ENCODE measurements at places on chromosomes 6 and 20.

GRCh38 chr6:121965739-121966138, 433.7 kb upstream of the HSF2 start:
- no peak for DNase-seq

GRCh38 chr6:47310131-47310480, 401 bp upstream of the TNFRSF21 start:
- DNase-seq, result no peak

DNA sequence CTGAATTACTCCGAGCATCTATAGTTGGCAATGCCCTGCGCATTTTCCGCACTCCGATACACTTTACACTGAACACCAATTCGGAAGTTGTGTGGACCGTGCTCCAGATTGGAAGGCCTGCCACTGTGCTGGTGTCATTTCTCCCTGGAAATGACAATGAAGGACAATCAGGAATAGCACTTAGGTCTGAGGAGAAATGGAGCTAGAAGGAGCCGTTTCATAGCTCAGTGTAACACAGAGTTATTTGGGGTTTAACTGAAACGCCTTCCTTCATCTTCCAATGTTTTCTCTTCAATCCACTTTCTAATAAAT, 501 bp upstream of the PLA2G7 start:
- DNase-seq, result no peak

GRCh38 chr6:147621263-147621662, 112.8 kb downstream of the SAMD5 start:
- no peak for DNase-seq

GRCh38 chr6:39610221-39610620, 115.0 kb downstream of the KIF6 start:
- no peak for DNase-seq

DNA sequence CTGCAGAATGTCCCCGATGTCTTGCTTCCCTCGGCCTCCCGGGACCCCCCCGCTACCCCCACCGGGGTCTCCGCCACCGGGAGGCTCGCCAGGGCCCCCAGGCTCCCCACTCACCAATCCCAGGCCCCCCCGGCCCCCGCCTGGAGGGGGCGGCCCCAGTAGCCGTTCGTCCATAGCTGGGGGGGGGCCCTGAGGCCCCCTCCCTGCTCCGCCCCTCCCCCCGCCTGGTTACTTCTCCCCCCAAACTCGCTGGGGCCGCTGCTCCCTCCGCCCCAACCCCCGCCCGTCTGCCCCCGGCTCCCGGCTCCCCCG, 304 bp downstream of the PBX2 start:
- no peak for DNase-seq

DNA sequence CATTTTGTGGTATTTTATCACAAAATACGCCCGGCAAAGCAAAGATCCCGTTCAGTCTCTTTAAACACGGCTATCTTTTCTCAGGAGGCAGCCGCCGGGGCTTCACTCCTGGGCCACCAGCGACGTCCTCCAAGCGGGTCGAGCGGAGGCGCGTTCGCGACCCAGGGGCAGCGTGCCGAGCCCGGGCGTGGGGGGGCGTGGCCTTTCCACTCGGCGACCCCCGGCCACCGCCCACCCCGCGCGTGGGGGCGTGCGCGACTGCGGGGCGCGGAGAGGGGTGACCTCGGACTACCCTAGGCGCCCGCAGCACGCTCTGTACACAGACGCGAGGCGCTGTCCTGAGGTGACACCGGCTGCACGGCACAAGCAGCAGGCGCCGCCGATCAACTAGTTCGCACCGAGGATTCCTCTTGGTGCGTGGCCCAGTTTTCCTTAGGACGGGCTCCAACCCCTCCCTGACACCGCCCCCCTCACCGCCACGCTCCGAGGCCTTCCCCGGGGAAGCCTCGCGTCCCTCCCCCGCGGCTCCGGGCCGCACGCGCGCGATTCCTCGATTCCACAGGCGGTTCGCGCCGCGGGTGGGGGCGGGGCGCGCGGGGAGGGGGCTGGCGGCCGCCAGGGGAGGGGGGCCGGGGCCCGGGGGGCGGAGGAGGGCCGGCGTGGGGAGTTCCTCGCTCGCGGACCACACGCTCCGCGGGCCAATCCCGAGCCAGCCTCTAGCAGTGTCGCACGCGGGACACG, 1.1 kb upstream of the JARID2 start:
- DNase-seq, result no peak

GRCh38 chr6:166026586-166027126, 141.0 kb downstream of the TBXT start:
- no peak for DNase-seq

GRCh38 chr6:7243179-7243981, 69.6 kb downstream of the SSR1 start:
- DNase-seq, result peak; percentile 87

- no peak for DNase-seq
Observed at GRCh38 chr20:19773471-19773870, 15.4 kb downstream of the RIN2 start.

DNA sequence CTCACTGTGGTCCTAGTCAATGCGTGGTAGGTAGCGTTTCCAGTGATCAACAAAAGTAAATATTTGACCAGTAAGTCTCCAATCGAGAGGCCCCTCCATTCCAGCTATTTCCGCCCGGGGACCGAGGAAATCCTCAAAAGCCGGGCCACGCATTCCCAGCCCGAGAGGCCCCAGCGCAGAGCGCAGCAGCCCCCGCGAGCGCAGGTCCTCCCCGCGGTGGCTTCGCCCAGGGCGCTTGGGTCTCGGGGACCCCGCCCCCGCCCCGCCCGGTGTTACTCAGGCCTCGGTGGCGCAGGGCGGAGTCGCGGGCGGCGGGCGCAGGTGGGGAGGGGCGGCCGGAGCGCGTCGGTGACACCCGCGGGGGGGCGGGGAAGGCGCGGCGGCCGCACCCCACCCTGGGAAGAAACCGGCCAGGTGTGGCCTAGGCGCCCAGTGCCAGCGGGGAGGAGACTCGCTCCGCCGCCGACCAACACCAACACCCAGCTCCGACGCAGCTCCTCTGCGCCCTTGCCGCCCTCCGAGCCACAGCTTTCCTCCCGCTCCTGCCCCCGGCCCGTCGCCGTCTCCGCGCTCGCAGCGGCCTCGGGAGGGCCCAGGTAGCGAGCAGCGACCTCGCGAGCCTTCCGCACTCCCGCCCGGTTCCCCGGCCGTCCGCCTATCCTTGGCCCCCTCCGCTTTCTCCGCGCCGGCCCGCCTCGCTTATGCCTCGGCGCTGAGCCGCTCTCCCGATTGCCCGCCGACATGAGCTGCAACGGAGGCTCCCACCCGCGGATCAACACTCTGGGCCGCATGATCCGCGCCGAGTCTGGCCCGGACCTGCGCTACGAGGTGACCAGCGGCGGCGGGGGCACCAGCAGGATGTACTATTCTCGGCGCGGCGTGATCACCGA, at the start of gene DSP:
DSP (plus strand) TSS at position 497 of the 890 bp plus-strand sequence; CDS start at position 742, 245 bp downstream.
- DNase-seq, result no peak

GRCh38 chr6:157287247-157287850, 36.0 kb downstream of the TMEM242 start:
- DNase-seq, result no peak

DNA sequence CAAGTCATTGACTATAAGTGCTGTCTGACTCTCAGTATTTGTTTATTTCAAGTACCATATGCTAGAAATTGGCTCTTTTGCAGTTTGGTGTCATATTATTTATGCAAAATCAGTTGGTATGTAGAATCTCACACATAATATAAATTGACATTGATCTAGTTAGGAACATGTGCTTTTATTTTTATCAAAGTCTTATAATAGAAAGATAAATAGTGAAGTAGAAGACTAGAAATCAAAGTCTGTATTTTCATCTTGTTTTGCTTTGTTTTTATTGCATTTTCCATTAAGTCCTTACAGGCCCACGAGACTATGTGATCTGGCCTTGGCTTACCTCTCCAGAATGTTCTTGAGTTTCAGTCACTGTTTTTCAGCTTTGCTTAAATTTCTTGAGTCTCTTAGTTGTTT, 300.3 kb downstream of the LAMA2 start:
- no peak for DNase-seq

- no peak for DNase-seq
Observed at GRCh38 chr20:11350126-11351005, 567.3 kb upstream of the BTBD3 start.
